ENCODE measurements at places on chromosomes 3 and 15.

GRCh38 chr15:90413411-90414379, 25.7 kb downstream of the IQGAP1 start:
- DNase-seq = no peak

- no peak for DNase-seq
Measured at GRCh38 chr15:101126618-101127505, 125.0 kb downstream of the CHSY1 start.

- no peak for DNase-seq
Measured at GRCh38 chr3:152379415-152380042, 110.8 kb downstream of the MBNL1 start.

DNA sequence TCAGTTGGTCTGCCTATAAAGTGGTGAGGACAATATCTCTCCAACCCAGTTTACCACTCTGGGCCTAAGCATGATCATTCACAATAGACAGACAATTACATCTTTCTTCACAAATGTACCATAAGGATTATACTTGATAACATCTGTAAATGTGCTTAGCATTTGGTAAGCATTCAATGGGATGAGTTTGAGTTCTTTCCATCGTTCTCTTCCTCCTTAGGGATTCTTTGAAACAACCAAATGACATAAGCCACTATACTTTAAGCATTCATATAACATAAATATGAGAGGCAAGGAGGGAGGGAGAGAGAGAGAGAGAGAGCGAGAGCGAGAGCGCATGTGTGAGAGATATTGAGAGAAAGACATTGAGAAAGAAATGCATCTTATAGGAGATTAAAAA, 303.3 kb upstream of the CBLB start:
- no peak for DNase-seq

DNA sequence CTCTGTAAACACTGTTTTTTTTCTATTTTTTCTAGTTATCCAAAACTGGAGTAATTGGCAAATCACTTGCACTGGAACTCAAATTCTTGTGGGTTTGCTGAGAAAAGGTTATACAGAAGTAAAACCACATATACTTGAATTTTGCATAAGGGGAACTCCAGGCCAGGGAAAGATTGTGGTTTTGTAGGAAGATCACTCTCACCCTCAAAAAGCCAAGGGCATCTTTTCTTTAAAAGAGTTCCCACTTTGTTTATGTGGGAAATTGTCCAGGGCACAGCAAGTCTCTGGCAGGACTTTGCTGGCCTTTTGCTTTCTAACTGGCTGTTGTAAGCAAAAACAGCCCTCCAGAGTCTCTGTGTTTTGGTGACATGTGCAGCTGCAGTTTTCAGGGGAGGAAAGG, 340.3 kb upstream of the RBMS3 start:
- DNase-seq = no peak

DNA sequence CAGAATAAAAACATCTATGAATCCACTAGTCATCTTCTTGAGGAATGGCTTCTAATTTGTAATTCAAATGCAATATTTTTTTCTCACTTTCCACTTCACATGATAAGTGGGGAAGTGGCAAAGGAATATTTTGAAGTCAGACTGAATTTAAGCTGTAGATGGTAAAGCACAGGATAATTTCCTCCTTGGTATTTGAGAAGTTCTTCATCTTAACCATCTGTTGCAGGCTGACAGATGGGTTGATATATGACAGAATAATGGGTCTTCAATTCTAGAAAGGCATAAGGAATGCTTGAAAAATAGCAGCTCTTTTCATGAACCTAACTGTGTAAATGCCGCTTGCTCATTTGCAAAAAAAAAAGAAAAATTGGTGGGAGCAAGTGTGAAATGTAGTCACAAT, 66.5 kb upstream of the SNTN start:
- DNase-seq = no peak

DNA sequence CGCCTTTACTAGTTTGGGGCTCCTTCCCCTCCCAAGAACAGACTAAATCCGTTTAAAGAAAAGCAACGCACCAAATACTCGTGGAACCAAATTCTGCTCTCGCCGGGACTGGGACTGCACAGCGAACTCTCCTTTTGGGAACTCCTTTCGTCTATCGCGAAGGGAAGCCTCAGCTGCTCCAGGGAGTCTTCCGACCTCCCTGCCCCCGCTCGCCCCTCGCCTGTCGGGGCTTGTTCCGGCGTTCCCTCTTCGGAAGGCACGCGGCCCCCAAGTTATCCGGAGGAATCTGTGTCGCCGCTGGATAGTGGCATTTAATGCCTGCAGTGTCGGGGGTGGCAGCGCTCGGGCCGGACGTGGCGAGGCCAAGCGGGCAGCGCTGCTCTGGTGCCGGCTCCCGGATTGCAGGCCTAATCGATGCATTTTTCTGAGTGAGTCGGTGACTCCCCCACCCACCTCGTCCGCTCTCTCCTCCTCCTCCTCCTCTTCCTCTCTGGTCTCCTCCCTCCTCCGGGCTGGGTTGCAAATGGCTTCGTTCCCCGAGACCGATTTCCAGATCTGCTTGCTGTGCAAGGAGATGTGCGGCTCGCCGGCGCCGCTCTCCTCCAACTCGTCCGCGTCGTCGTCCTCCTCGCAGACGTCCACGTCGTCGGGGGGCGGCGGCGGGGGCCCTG, at the start of gene TRIM71:
Gene TRIM71 (plus strand): TSS at position 440 of the 671 bp plus-strand sequence. CDS start 84 bp downstream, at position 524.
- no peak for DNase-seq

DNA sequence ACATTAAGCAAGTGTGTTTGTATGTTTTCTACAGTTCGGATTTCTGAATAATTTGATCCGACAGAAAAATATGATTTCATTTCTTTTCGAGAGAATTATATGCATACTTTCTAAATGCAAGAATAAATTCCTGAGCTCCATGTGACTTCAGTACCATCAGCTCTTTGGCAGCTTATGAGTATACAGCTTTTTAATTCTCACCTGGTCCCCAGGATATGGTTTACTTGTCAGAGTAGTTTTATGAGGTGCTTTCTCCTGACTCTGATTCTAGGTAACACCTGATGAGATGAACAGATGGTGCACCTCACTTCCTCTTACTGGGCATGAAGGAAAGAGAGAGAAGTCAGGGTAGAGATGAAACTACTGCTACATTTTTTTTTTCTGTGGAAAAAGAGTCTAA, 3.1 kb downstream of the HGD start:
- no peak for DNase-seq

DNA sequence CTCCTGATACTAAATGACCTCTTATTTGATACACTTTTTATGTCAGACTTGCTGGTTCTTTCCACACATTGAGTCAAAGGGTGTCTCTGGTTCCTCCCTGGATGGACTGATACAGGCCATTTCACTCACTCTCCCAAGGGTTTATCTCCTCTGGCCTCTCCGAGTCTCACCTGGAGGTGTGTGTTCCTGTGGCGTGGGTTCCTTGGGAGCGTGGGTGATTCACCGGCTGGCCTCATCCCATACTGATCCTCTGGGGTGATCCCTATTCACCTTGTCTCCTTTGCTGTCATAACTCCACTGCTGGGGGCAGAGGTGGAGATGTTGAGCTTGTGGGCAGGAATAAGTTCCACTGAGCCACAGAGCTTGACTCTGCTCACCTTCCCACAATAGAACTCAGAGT, 61.1 kb downstream of the ST6GAL1 start:
- DNase-seq = no peak

DNA sequence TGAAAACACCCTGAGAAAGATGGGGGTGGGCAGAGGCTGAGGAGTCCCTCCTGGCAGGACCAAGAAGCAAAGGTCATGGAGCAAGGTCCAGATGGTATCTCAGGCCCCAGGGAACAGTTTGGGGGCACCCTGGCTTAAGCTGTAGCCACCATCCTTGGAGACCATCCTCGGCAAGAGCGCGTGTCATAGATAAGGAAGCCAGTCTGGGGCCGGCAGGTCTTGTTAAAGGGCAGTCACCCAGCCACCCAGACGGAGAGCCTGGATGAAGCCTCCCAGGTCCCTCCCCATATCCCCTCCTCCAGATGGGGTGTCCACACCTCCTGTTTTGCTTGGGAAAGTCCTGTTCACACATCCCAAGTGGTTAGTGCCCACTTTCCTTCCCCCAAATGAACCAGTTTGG, 191.1 kb downstream of the KLF13 start:
- no peak for DNase-seq

- DNase-seq = no peak
Measured at GRCh38 chr3:32062950-32063582, 43.4 kb upstream of the GPD1L start.

DNA sequence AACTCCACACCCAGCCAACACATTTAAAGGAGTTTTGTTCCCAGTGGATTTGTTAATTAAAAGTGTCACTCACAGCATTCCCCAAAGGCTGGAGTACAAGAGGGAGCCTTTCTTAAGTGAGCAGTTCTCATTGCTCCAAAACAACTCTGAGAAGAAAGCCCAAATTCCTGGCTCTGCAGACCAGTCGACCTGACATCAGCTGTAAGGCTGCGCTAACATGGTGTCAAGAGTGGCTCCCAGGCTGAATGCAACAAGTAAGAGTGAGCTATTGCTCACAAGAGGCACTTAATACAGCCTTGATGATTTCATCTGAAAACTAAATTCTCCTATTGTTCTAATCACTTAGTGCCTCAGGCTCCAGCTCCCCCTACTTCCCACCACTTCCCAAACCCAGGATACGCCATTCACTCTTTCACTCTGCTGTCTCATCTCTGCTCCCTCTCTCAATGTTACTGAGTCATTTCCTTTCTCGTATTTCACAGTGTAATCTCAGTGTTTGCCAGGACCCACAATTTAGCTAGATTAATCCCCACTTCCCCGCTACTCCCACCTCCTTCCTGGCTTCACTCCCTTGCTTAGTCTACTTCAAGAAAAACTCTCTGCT, 81.8 kb downstream of the WWTR1 start:
- no peak for DNase-seq

DNA sequence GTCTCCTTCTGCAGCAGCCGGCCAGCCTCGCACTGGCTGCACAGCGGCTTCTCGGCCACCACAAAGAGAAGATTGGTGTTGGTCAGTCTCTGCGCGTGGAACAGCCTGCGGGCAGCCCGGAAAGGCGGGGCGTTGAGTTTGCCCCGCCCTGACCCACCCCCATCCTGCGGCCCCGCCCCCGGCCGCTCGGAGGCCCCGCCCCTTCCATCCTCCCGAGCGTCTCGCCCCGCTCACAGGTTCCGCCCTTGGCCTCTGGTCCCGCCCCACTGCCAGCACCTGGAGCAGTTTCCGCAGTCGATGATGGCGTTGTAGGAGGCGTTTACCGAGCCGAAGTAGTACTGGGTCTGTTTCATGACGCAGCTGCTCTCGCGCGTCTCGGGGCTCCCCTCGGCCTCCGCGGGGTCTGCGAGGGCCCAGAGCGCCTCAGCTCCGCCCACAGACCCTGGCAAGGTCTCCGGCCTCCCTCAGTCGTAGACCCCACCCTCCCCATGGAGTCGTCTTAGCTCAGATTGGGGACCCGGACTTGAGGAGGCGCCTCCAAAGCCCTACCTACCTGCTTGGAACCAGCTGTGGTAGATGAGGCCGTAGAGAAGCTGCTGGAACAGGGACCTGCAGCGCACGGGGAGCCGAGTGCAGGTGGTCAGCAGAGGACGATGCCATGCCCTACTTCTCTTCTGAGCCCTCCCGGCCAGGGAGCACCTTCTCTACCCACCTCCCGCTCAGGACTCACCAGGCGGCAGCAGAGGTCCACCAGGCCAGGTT, 5.9 kb upstream of the TMEM115 start:
- DNase-seq = peak; percentile 96

GRCh38 chr15:38482572-38482971, 28.6 kb downstream of the FAM98B start:
- peak; percentile 13 for DNase-seq

DNA sequence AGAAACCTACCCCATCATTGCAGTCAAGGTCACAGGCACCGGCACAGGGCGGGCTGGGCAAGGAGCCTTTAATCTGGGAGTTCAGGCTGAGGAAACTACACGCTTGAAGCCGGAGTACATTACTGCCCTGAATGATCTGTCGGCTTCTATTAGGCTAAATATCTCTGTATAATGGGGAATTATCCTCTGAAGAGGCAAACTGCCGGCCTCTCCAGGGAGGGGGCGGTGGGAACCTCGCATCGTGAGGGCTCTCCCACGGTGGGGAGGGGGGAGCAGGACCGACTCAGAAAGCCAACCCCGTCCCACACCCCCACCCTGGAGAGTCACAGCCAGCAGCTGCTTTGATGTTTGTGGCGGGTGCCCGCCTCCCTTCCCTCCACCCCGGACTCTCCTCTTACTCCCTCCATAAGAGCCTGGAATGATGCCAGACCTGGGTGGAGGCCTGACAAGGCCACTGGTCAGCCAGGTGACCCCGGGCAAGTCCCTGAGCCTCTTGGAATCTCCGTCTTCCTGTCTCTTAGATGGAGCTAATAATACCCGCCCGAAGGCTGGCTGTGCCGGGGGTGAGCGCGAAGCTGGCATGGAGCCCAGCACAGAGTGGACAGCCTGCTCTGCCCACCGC, 63.4 kb upstream of the LINGO1 start:
- DNase-seq = no peak

GRCh38 chr15:77104155-77104554, 33.2 kb upstream of the TSPAN3 start:
- DNase-seq = no peak

DNA sequence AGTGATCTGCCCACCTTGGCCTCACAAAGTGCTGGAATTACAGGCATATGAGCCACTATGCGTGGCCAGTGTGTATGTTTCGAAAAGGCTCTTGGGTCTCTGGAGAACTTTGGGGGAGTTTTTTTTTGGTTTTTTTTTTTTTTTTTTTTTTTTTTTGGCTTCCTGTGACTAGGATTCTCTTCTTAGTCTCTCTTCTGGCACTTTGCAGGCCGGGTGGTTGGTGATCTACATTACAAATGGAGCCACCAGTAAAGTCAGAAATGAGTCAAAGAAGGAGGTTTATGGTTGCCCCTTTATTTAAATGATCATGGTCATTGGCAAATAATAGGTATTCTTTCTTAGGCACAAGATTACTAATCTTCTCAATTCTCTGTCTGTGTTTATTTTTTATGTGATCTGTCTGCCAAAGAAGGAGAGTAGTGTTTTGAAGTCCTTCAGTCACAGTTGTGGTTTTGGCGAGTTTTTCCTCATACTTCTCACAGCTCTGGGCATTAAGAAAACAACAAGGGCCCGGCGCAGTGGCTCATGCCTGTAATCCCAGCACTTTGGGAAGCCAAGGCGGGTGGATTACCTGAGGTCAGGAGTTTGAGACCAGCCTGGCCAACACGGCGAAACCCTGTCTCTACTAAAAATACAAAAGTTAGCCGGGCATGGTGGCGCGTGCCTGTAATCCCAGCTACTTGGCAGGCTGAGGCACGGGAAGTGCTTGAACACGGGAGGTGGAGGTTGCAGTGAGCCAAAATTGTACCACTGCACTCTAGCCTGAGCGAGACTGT, 38.3 kb downstream of the PDE8A start:
- no peak for DNase-seq

GRCh38 chr3:20403986-20404740, 218.2 kb upstream of the SGO1 start:
- DNase-seq = no peak

GRCh38 chr15:93129702-93130488, 40.9 kb upstream of the RGMA start:
- no peak for DNase-seq

GRCh38 chr3:95343767-95344166, 1280.9 kb downstream of the NSUN3 start:
- DNase-seq = no peak

- DNase-seq = no peak
Measured at GRCh38 chr3:12750223-12750622, 8.8 kb downstream of the TMEM40 start.

- no peak for DNase-seq
Measured at GRCh38 chr3:193850084-193850619, 257.1 kb downstream of the OPA1 start.

GRCh38 chr3:133238015-133238414, 161.8 kb upstream of the BFSP2 start:
- no peak for DNase-seq

GRCh38 chr15:29051422-29051821, 165.6 kb downstream of the APBA2 start:
- no peak for DNase-seq

Measured in CD4-positive, alpha-beta T cell treated with Interleukin-1 beta for 1 hour (primary cell).